ENCODE measurements at places on chromosomes 5 and 9.

- no peak for DNase-seq
Observed at GRCh38 chr5:57216714-57217113, 42.9 kb downstream of the GPBP1 start.

GRCh38 chr9:18007621-18008020, 428.8 kb downstream of the SH3GL2 start:
- no peak for DNase-seq

- no peak for DNase-seq
Observed at GRCh38 chr5:62732677-62733121, 154.1 kb downstream of the LRRC70 start.

DNA sequence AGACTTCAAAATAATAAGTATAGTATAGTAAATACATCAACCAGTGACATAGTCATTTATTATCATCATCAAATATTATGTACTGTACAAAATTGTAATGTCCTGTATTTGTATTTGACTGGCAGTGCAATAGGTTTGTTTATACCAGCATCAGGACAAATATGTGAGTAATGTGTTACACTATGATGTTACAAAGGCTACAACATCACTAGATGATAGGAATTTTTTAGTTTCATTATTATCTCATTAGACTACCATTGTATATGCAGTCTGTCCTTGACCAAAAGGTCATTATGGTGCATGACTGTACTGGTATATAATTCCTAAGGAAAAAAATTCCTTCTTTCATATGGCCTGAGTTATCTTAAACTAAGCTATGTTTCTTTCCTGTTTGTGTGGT, 63.6 kb upstream of the VCAN start:
- no peak for DNase-seq

DNA sequence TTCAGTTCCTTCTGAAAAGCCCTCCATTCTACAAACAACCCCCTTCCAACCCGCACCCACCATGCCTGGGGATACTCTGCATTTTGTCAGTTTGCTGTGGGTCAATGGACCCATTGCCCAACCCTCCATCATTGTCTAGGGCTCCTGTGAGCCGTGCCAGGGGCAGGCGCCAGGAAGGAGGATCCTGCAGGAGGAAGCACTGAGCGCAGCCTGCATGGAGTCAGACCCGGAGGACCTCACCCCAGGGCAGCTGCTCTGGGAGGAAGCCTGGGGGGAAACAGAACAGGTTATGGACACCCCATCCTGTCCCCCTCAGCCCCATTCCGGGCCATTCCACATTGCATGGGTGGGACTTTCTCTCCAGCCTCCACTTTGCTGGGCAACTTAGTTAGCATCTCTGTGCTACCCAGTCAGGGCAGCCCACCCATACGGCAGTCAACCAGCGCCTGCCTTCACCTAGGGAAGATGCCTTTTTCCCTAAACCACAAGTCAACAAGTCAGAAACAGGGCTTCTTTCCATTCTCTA, 48.6 kb upstream of the VDAC1 start:
- no peak for DNase-seq

DNA sequence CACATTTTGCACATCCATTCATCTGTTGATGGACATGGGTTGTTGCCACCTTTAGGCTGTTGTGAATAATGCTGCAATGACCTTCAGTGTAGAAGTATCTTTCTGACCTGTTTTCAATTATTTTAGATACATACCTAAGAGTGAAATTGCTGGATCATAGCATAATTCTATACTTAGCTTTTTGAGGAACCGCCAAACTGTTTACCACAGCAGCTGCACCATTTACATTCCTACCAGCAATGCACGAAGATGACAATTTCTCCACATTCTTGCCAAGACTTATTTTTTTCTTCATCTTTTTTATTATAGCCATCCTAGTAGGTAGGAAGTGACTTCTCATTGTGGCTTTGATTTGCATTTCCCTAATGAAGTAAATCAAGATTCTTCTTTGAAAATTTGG, 36.5 kb upstream of the ASTN2 start:
- no peak for DNase-seq

DNA sequence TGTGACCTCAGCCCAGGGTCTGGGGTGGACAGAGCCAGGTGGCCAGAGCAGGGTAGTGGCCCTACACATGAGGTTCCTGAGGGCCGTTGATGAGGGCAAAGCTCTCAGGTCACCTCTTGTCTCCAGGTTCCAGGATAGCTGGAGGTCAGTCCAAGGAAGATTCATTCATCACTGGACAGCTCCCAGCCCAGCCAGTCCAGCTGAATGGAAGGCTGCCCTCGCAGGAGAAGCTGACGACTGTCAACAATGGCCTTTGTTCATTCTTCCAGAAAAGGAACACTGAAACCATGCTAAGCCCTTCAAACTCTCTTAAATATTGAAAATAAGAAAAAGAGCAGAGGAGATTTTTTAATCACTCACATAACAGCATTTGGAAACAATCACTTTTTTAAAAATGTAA, 169.7 kb upstream of the TBCA start:
- no peak for DNase-seq

GRCh38 chr5:103561685-103562452, 720 bp downstream of the NUDT12 start:
- no peak for DNase-seq

DNA sequence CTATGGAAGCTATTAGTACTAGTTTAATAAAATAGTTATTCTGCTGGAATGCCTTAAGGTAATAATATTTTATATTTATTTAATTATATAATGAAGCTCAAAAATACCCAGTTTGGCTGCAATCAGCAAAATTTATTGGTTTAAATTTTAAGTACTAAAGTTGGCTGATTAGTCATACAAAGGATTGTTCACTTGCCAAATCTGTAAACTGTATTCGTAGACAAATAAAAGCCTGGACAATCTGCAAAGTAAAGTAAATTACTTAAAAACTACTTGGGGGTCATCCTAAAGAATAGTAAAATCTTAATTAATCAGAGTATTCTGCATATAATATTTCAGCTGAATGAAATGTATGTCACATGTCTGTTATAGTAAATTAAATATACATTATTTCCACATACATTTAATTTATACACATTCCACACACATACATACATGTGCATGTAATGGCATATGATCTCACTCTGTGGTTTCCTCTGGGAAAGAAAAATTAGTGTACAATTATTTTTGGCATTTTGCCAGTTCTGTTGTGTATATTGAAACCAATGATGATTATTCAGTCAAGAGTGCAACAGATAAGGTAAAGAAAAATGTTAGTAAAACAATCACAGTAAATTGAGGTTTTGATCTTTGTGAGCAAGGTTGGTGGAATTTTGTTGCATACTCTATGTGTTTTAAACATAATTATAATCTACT, 455.9 kb downstream of the CDH9 start:
- no peak for DNase-seq

GRCh38 chr5:157463621-157464518, 3.9 kb downstream of the NIPAL4 start:
- DNase-seq: no peak

DNA sequence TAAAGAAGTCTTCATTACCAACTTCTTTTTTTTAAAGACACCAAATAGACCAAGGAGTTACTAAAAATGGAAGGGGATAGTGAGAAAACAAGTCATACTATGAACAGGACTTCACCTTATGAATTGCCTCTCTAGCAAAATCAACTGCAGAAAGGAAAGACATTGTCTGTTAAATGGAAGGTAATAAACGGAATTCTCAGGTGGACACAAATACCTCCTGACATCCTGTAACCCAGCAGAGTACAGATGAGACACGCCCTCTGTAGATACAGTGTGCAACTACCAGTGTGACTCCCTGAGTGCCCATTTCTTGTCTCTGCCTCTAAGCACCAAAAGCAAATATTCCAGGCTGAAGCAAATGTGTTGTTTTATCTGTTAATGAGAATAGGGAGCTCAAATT, 12.2 kb upstream of the PLPP1 start:
- no peak for DNase-seq

- no peak for DNase-seq
Observed at GRCh38 chr5:123157791-123158581, 68.9 kb downstream of the PRDM6 start.
